ENCODE measurements at places on chromosomes 16 and 17.

DNA sequence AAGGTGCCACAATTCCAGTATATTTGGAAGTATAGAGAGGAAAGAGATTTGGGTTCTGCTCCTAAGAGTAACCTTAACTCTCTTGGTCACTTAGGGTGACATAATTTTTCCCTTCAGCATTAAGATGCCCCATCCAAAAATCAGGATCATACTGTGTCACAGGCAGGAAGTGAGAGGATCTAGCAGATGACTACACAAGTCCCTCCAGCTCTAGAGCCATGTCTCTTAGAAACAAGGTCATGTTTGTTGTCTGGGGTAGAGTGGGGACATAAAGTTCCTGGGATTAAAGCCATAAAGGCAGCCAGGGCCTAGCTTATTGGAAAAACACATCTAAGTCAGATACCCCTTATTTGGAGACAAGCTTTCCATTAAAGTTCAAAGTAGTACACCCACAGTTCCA, 2.7 kb downstream of the CCL8 start:
- DNase-seq = no peak

GRCh38 chr16:19991614-19992013, 82.1 kb downstream of the GPR139 start:
- no peak for DNase-seq

- DNase-seq = no peak
Observed at GRCh38 chr17:14733376-14733775, 432.5 kb downstream of the HS3ST3B1 start.

- no peak for DNase-seq
Observed at GRCh38 chr17:16353317-16354174, at the start of gene CENPV. CENPV (minus strand) TSS chr17:16353469; CDS start chr17:16353436, 33 bp downstream.

DNA sequence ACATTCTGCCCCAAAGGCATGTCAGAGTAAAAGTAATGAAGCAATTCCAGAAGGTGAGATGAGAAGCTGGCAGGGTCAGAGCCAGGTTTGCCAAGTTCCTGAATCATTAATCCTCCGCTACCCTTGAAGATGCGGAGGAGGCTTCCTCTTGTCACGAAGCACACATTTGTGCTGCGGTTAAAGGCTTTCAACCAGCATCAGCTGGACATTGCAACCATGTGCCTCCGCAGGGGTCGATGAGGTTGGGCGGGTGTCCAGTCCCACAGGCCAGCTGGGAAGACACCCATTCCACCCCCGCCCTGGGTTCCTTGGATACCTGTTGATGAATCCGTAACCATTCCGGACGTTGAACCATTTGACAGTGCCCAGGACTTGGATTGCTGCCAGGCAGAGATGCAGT, 1.3 kb downstream of the YBX2 start:
- DNase-seq = peak; percentile 74

GRCh38 chr17:74567397-74567796, at the start of gene CD300H:
CD300H (minus strand) TSS chr17:74567509.
- DNase-seq = no peak

- DNase-seq = no peak
Observed at GRCh38 chr17:15456972-15457722, 10.3 kb downstream of the CDRT4 start.

GRCh38 chr16:84541999-84542817, 37.7 kb upstream of the MEAK7 start:
- DNase-seq = no peak

- no peak for DNase-seq
Observed at GRCh38 chr17:79033741-79034501, 10.0 kb downstream of the C1QTNF1 start.

GRCh38 chr17:82236142-82236971, 7.5 kb downstream of the SLC16A3 start:
- no peak for DNase-seq

DNA sequence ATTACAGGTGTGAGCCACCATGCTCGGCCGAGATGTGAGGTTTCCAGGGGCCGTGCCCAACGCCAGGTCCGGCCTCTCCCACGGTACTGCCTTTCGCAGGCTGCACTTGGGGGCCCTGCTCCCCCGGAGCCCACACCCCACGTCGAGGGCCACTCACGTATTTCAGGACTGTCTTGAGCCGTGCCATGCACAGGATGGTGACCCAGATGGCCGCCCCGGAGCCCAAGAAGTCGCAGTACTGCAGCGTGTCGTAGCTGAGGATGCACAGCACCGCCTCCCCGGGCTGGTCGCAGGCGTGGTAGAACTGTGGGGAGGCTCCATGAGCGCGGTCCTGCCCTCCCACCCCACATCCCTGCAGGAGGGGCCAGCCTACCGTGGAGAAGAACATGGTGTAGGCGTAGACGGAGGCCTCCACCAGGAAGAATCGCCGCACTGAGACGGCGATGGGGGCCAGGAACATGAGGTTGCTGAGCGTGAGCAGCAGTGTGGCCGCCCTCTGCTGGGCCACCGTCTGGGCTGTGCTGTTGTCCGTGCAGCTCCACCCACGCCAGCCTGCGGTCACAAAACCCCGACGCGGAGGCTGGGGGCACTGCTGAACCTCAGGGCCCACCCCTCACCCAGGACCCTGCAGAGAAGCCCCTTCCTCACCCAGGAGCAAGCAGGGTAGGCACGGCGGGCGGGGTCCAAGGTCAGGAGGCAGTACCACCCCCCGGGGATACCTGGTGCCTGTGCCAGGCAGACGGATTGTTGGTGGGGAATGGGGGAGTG, 3.7 kb upstream of the MRPL28 start:
- DNase-seq = no peak

GRCh38 chr16:81610144-81610842, 165.7 kb downstream of the CMIP start:
- peak; percentile 64 for DNase-seq

GRCh38 chr17:42188749-42189650, 3.7 kb upstream of the HCRT start:
- no peak for DNase-seq

- peak; percentile 11 for DNase-seq
Observed at GRCh38 chr17:20266806-20267458, 200.4 kb downstream of the LGALS9B start.

- DNase-seq = no peak
Observed at GRCh38 chr17:9291912-9292560, 270.7 kb downstream of the NTN1 start.

DNA sequence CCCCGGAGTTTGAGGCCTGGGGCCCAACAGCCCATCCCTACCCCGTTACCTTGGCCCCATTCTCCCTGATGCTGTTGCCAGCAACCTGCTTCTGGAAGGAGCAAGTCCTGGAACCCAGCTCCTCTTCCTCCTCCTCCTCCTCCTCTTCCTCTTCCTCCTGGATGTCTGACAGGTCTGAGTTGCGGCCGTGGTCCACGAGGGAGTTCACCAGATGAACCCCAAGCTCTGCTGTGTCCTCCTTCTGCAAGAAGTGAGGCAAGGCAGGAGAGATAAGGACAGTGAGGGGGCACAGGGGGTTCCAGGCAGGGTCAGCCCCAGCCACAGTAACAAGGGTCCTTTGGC, 18.7 kb downstream of the TSPOAP1 start:
- no peak for DNase-seq

GRCh38 chr17:4947411-4948165, 742 bp downstream of the PFN1 start:
- DNase-seq = peak; percentile 34

- DNase-seq = no peak
Observed at GRCh38 chr17:78278139-78278741, 46.8 kb downstream of the TMEM235 start.
